ENCODE measurements at places on chromosomes 16 and 17. TPM values are rescaled to one million over a fixed set of nuclear protein-coding genes. Genes with fewer than 3 reads are reported as not detected.

- DNase-seq: no peak
These were observed 1.7 kb downstream of the CMTM3 start for GRCh38 chr16:66605979-66606751.

GRCh38 chr17:42233156-42233555, 38.9 kb upstream of the GHDC start:
- DNase-seq: no peak

- DNase-seq: no peak
These were observed 46.4 kb downstream of the USP10 start for GRCh38 chr16:84746231-84746630.

DNA sequence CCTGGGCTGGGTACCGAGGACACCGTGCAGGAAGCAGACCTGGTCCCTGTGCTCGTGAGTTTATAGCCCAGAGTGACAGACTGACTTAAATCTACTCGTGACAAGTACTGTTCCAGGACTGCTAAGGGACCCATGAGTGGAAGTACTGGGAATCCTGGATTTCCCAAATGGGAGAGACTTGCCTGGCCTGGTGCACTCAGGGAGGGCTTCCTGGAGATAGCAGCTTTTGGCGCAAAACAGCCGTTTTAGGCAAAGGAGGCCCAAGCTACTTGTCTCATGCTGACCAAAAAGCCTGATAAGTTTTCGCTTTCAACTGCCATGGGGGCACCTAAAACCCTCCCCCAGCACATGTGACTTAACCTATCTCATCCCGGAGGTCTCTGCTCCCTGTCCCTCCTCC, 51.4 kb downstream of the ATP2C2 start:
- DNase-seq: no peak

- no peak for DNase-seq
These were observed 14.5 kb upstream of the PPM1E start for GRCh38 chr17:58741121-58741625.

DNA sequence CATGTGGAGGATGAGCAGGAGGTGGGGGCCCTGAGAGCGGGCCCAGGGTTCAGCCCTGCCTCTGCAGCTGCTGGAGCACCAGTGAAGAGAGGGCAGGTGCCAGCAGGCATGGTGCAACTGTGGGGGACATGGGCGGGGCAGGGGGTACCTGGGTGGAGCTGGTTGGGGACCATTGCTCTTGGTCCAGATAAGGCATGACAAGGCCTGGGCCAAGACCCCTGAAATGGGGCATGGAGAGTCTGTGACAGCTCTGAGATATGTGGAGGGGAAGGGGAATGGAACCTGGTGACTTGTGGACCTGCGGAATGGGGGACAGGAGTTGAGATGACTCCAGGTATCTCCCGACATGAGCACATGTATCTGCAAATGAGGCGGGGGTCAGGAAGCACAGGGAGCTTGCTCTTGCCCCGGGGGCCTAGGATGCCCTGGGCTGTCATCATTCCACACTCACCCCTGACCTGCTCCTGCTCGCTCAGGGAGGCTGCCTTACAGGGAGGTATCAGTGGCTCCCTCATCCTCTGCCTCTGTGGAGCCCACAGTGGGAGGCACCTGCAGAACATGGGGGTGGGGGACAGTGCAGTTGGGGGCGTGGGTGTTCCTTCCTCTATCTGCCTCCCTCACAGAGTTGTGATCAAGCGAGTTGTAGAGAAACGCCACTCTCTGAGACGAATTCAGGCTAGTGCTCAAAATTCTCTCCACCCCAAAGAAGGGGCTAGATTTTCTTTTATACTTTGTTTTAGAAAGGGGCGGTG, 40.2 kb downstream of the TMEM235 start:
- DNase-seq: no peak

- DNase-seq: no peak
These were observed 66.8 kb downstream of the PIPOX start for GRCh38 chr17:29109477-29110371.

GRCh38 chr16:54817432-54817831, 113.2 kb upstream of the IRX5 start:
- DNase-seq: no peak

GRCh38 chr17:55770196-55770870, 19.5 kb downstream of the PCTP start:
- no peak for DNase-seq

DNA sequence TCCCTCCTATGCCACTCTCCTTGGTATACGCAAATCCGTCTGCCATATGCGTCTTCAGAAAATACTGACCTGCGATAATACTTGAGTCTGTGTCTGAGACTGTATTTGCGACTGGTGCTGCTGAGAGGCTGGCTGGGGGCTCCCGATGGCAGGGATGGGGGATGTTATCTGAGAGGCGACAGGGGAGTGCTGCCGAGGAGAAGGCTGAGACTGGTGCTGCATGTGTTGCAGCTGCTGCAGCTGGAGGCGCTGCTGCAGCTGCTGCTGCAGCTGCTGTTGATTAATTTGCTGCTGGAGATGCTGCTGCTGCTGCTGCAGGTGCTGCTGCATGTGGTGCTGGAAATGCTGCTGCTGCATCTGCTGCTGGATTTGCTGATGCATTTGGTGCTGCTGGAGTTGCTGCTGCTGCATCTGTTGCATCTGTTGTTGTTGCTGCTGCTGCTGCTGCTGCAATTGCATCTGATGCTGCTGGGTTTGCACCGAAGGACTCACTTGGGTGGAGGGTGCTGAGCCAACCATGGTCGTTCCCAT, 107.7 kb downstream of the TOX3 start:
- DNase-seq: no peak

- DNase-seq: no peak
These were observed 6.0 kb upstream of the RHBDL3 start for GRCh38 chr17:32259586-32259985.

CES3 gene
- 5.2 TPM for total RNA-seq

EPOP gene
- total RNA-seq: 2.8 TPM

PRAC1 gene
- not detected for total RNA-seq

SCARF1 gene
- total RNA-seq: 13.2 TPM

All from mucosa of gallbladder (tissue), 1 donor.